Hematopoietic multipotent progenitor cell treated with erythropoietin and hydrocortisone succinate and interleukin-3 and kit ligand, for 17 days (in vitro differentiated cells): ENCODE measurements at places on chromosomes 6 and 20.

DNA sequence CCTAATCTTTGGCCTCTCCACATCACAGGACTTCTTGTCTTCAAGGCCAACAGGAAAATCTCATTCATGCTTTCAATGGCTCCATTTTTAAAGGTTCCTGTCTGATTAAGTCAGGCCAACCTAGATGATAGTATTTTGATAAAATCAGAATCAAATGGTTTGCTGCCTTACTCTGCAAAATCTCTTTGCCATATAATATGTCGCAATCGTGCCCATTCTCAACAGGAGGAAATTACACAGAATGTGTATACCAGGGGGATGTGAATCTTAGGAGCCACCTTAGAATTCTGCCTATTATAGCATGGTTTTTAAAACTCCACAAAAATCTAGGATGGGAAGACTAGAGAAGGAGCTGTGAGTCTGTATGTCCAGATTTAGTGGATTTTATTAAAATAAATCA, 612.9 kb upstream of the MAN1A1 start:
- DNase-seq = no peak

- DNase-seq = no peak
These were observed 4.0 kb upstream of the ZC3H12D start for GRCh38 chr6:149488815-149489214.

GRCh38 chr20:38979842-38980241, 17.7 kb downstream of the DHX35 start:
- no peak for DNase-seq

GRCh38 chr6:36605560-36606391, 11.6 kb downstream of the SRSF3 start:
- DNase-seq = no peak

- peak; percentile 58 for DNase-seq
These were observed 86.2 kb downstream of the PLEKHG1 start for GRCh38 chr6:150685860-150686259.

DNA sequence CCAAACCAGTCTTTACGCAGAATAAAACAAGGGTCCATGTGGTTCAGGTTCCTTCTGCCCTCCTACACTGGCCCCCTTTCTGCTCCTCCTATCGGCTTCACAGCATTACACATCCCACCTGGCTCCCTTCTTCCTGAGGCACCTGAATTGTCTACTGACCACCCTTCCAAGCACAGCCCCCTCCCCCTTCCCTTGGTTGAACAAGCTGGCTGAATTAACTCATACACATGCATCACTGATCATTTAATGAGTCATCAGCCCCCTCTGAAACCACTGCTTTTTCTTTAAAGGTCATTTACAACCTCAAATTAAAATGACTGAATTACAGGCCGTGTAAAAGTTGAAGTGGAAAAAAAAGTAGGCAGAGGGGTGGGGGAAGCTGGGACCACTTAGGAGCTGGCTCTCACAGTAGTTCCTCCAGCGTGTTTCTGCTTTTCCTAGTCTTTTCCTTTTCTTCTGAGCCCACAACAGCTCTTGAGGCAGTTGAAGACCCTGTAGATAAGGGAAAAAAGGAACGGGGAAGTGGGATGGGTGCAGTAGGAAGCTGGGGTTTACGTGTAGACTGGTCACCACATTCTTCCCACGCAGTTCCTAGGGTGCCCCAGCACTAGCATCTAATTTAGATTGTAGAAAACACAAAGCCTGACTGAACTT, 67.6 kb downstream of the FYN start:
- no peak for DNase-seq

DNA sequence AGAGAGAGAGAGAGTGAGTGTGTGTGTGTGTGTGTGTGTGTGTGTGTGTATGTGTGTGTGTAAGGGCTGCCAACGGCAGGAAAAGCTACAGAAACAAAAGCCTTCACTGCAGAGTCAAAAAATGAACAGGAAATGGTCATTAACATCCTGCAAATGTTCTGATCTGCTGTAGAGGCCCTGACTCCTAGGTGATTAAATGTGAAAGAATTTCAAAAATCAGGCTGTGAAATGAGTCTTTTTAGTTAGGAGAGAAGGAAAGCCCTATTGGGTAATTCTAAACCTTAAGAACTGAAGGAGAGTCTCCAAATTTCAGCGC, 166.5 kb upstream of the MYLIP start:
- no peak for DNase-seq

DNA sequence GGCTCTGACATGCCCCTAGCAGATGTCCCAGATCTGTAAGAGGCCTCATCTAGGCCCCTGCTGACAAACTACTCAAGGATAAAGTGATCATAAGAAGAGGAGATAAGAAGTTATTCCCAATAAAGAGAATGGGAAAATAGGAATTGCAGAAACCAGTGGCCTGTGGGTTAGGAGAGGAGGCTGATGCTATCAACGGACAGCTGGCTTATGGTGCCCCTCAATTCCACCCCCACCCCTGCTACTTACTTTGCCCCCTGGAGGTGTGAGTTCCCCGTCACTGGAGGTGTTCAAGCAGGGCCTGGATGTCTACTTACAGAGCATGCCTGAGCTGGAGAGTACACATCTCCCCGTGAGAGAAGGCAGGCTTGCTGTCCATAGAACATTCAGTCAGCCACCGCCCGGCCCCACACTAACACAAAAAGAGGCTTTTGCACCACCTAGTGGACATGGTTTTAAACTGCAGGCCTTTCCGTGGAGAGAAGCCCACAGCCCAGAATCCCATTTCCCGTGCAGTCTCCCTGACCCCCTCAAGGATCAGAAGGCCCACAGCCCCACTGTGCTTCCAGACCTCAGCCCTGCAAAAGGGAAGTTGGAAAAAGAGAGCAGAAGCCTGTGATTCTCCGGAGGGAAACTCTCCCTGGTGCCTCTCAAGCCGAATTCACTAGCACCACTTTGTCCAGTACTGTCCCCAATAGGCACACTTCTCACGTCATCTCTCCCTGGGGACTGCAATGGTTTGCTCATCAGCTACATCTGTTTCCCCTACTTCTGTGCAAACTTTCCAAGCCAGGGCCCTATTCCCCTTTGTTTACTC, 23.8 kb upstream of the BNIP5 start:
- peak; percentile 85 for DNase-seq

GRCh38 chr6:75612434-75612833, 10.8 kb downstream of the SENP6 start:
- no peak for DNase-seq

GRCh38 chr20:33675136-33675959, 1.1 kb upstream of the NECAB3 start:
- no peak for DNase-seq

DNA sequence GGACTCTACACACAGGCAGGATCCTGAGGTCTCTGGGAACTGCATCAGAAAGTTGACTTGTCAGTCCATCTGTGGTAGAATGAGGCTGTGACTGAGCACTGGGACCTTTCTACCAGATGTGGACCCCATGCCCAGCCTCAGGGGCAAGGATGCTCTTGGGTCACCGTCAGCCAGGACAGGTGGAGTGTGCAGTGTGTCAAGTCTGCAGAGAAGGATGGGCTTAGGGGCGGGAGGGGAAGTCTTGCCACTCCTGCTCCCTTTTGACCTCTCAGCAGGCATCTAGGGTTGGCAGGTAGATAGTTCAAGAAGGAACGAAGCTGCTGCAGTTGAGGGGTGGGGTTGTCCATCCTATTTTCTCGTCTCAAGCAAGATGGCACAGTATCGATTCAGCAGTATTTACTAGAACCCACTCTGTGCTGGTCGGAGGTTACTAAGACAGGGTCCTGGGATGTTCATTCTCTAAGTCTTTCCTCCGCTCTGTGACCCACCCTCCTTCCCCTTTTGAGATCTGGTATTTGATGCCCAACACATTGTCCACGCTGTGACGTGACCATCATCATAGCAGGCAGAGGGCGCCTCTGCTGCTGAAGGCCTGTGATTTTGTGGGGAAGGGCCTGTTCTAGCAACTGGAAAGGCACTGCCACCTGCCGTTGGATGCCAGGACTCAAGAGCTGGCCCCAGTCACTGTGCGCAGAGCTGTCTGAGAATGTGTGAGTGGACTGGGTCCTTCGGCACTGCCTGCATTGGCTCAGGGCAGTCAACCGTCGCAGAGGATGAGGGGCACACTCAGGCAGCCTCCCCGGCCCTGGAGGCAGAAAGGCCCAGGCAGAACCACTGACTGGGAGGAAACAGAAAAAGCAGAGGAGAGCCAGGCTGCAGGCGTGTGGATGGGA, 23.2 kb downstream of the RBCK1 start:
- DNase-seq = peak; percentile 70

DNA sequence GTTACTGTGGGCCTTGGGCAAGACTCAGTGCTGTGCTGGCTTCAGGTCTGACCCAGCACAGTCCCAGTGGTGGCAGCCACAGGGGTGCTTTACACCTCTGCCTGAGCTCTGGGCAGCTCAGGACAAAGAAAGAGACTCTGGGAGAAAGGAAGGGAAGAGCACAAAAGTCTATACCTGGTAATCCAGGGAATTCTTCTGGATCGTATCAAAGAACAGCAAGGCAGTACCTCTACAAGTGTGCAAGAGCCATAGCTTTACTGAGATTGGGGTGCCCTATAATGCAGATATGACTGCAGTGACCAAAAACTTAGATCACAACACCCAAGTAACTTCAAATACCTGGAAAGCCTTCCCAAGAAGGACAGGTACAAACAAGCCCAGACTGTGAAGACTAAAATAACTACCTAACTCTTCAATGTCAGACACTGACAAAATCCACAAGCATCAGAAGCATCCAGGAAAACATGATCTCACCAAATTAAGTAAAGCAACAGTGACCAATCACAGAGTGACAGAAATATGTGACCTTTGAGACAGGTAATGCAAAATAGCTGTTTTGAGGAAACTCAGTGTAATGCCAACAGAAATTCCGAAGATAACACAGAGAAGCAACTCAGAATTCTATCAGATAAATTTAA, 47.9 kb upstream of the LIN28B start:
- DNase-seq = no peak

DNA sequence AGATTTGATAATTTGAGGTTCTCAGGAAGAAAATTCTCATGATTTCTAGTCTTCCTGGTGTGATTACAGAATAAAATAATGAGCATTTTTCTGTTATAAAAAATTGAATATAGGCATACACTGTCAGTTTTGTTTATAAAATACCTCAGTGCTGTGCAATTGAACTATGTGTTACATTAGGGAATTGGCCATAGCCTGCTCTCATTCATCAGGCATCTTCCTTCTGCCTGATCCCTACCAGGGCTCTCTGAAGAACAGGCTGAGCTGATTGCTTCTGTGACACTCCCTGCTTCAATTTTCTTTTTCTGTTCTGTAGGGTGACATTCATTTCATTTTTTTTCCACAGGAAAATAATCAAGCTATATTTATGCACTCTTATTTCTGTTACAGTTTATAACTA, 162.8 kb downstream of the PHF3 start:
- DNase-seq = no peak

DNA sequence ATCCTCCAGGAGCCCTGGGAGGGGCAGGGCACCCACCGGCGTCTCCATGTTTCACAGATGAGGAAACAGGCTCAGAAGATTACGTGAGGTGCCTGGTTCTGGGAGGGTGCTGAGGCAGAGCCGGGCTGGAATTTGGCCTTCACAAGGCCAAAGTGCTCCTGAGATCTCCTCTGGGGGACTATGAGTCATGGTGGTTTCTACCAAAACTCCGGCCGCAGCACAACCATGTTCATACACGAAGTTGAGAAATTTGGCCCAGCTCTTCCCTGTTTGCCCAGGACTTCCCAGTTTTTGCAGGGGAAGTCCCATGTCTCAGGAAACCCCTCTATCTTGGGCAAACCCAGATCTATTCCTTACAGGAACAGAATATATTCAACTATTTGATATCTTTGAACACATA, 172.9 kb upstream of the CDYL start:
- DNase-seq = no peak

DNA sequence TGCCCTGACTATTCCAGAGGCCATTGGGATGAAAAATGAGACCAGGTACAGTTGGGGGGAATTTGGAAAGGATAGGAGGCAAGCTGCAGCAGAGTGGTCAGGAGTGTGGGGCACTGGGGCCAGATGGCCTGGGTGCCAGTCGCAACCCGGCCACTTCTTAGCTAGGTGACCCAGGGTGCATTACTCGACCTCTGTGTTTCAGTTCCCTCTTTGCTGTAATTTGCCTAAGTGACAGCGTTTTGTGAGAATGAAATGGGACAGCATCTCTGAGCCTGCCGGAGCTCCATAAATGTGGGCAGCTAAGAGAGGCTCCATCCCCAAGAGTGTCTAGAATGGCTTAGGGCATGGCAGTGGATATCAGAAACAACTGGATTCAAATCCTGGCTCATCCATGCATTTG, 13.9 kb downstream of the LRFN2 start:
- DNase-seq = no peak

DNA sequence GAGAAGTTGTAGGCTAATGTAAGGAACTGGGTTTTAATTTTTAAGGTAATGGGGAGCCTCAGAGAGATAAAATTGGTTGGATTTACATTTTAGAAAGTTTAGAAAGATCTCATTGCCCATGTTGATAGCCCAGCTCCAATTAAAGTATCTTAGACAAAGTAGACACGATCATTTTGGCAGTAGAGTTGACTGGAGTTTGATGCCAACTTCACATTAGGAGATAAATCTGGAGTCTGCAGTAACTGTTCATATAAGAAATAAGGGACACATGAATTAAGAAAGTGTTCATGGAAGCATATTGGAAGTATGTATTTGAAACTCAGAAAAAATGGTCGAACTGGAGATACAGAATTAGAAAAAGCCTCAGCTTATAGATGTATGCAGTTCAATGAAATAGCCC, 12.6 kb upstream of the E2F3 start:
- no peak for DNase-seq

DNA sequence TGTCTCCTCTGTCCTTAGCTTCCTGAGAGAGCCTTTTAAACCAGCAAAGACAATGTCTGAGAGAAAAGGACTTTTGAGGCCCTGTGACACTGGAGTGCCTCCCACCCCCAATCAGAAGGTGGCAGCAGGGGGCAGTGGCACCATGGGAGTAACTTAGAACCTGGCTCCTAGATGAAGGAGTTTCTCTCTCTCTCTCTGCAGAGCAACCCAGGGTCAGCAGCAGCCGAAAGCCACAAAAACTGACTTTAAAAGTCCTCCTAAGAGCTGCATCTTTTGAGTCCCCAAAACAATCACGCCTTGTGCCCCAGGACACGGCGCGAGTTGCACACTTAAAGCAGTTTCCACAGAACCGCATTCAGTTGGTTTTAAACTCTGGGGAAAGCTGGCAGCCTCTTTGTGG, 5.3 kb upstream of the TCP11 start:
- DNase-seq = no peak

GRCh38 chr6:118709859-118710350, 58.5 kb upstream of the CEP85L start:
- no peak for DNase-seq

- peak; percentile 53 for DNase-seq
These were observed 51.6 kb upstream of the FAM184A start for GRCh38 chr6:119129968-119130484.

DNA sequence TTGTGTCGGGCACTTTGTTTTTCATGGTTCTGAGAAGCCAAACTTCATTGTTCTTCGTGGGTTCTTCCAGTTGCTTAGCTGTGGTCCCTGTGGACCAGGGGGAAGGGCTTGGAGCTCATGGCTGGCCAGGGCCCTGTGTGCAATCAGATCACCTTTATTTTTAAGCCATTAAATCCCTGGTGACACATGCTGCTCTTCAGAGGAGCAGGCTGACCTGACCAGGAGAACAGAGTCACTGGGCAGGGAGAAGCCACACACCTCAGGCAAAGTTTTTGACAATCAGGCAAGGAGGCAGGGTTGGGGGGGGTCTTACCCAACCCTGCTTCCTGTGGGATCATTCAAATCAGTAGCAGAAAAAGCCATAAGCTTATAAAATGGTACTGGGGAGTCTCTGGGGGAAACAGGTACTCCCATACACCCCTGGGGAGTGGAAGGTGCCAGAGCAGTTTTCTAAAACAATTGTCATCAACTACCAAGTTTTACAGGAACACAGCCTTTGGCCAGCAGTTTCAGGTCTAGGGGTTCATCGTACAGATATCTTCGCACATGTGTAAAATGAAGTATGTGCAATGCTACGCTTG, 37.0 kb upstream of the PREX1 start:
- no peak for DNase-seq

GRCh38 chr6:51411496-51412125, 592.9 kb downstream of the TFAP2B start:
- no peak for DNase-seq
